ENCODE measurements at places on chromosomes 3 and 15.
A peak's percentile ranks its signal among the peaks of the same experiment; 100 is the strongest.

- no peak overlapping the region for H3K4me3 ChIP-seq
- H3K27ac ChIP-seq, result no peak overlapping the region
- no peaks in the 10 kb centered on the region for H3K36me3 ChIP-seq
- H3K27me3 ChIP-seq, result peaks cover 3% of the 10 kb centered on the region
- no peak for DNase-seq
- no peaks in the 10 kb centered on the region for H3K4me1 ChIP-seq
Measured at GRCh38 chr3:3806092-3806491, 6.9 kb downstream of the LRRN1 start.

DNA sequence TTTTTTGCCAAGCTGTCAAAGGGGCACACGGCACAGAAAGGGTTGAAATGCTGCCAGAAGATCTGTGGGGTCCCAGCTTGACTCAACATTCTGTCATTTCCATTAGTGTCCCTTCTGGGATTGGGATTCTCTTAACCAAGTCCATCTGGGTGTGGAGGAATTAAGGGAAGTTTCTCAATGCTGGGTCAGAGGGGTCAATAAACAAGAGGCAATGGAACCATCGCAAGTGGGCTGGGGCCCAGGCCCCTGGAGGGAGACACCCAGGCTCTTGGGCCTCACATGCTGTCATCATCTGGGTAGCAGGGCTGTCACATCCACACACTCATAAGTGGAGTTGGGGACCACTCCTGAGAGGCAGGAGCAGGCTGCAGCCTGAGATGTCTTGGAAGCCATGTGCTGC lies 8.1 kb upstream of the APOD start:
- H3K4me1 ChIP-seq, result no peaks in the 10 kb centered on the region
- H3K27me3 ChIP-seq, result no peaks in the 10 kb centered on the region
- no peaks in the 10 kb centered on the region for H3K36me3 ChIP-seq
- DNase-seq, result no peak
- H3K27ac ChIP-seq, result peak overlapping the region; percentile 85

DNA sequence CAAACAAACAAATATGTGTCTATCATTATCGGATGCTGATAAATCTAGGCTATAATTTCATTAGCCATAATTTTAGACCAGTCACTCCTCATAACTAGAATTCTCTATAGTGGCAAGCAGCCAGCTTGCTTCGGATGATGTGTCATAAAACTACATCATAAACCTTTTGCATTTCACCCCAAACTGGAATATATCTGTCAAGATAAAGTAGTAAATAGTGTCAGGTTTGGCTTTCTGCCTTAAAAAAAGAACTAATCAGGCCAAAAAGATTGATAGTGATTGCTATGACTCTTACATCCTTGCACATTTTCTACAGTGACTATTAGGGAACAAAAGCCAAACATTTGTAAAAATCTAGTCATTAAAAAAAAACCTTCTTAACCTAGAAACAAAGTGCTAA lies 51.0 kb downstream of the DPPA2 start:
- no peak overlapping the region for H3K4me3 ChIP-seq
- H3K27ac ChIP-seq, result no peak overlapping the region
- H3K4me1 ChIP-seq, result no peaks in the 10 kb centered on the region
- no peak for DNase-seq
- no peaks in the 10 kb centered on the region for H3K36me3 ChIP-seq

DNA sequence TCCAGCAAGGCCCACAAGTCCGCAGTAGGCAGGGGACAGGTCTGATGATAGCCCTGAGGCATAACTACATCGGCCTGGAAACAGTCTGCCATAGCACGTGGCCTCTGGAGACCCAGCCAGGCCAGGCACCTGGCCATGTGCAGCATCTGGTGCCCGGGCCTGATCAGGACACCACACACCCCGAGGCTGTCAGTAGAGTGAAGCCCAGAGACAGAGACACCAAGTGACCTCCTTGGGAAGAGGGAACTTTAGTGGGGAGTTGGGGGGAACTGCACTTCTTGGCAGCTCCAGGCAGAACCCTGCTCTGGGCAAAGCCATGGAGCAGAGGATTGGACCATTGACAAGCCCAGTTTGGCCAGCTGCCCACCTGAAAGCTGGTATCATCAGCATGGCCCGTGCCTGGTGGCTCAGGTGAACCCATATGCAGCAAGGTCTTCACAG lies 1.2 kb downstream of the SHISA5 start:
- H3K27ac ChIP-seq, result peak overlapping the region; percentile 97
- peak overlapping the region; percentile 81 for H3K4me3 ChIP-seq
- H3K36me3 ChIP-seq, result no peaks in the 10 kb centered on the region
- no peaks in the 10 kb centered on the region for H3K27me3 ChIP-seq
- peaks cover 6% of the 10 kb centered on the region for H3K4me1 ChIP-seq

- DNase-seq, result no peak
- no peak overlapping the region for H3K4me3 ChIP-seq
- peak overlapping the region; percentile 87 for H3K27ac ChIP-seq
- no peaks in the 10 kb centered on the region for H3K27me3 ChIP-seq
- no peaks in the 10 kb centered on the region for H3K4me1 ChIP-seq
Measured at GRCh38 chr3:8775181-8775580, 5.8 kb upstream of the OXTR start.

- H3K4me3 ChIP-seq, result no peak overlapping the region
- peak overlapping the region; percentile 63 for H3K27ac ChIP-seq
- H3K36me3 ChIP-seq, result no peaks in the 10 kb centered on the region
- no peaks in the 10 kb centered on the region for H3K4me1 ChIP-seq
- DNase-seq, result no peak
Measured at GRCh38 chr15:48627260-48627940, 18.1 kb downstream of the FBN1 start.

- no peaks in the 10 kb centered on the region for H3K36me3 ChIP-seq
- H3K27ac ChIP-seq, result no peak overlapping the region
- no peak overlapping the region for H3K4me3 ChIP-seq
- DNase-seq, result no peak
- no peaks in the 10 kb centered on the region for H3K27me3 ChIP-seq
Measured at GRCh38 chr15:73333001-73333400, 35.8 kb downstream of the HCN4 start.

- no peak overlapping the region for H3K4me3 ChIP-seq
- H3K36me3 ChIP-seq, result no peaks in the 10 kb centered on the region
- H3K27me3 ChIP-seq, result no peaks in the 10 kb centered on the region
- no peaks in the 10 kb centered on the region for H3K4me1 ChIP-seq
- no peak overlapping the region for H3K27ac ChIP-seq
- no peak for DNase-seq
Measured at GRCh38 chr3:78277801-78278200, 1237.9 kb downstream of the ROBO2 start.

DNA sequence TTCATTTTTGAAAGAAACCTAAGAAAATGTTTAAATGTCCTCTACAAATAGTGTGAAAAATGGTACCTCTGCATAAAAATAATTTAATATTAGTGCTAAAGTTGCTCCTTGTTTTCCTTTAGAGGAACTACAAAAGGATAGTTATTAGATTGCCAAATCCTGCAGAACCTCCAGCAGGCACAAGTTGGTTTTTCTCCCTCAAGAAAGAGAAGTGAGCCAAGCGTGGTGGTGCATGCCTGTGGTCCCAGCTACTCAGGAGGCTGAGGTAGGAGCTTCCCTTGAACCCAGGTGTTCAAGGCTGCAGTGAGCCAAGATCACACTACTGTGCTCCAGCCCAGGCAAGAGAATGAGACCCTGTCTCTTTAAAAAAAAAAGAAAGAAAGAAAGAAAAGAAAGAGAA lies 85.1 kb upstream of the TSEN2 start:
- H3K4me1 ChIP-seq, result no peaks in the 10 kb centered on the region
- H3K36me3 ChIP-seq, result no peaks in the 10 kb centered on the region
- H3K4me3 ChIP-seq, result no peak overlapping the region
- DNase-seq, result no peak
- no peaks in the 10 kb centered on the region for H3K27me3 ChIP-seq
- H3K27ac ChIP-seq, result no peak overlapping the region

GRCh38 chr15:65211482-65211982 lies 259 bp upstream of the CILP start:
- H3K4me3 ChIP-seq, result peak overlapping the region; percentile 41
- H3K36me3 ChIP-seq, result no peaks in the 10 kb centered on the region
- H3K27me3 ChIP-seq, result no peaks in the 10 kb centered on the region
- peaks cover 7% of the 10 kb centered on the region for H3K4me1 ChIP-seq
- H3K27ac ChIP-seq, result peak overlapping the region; percentile 83

DNA sequence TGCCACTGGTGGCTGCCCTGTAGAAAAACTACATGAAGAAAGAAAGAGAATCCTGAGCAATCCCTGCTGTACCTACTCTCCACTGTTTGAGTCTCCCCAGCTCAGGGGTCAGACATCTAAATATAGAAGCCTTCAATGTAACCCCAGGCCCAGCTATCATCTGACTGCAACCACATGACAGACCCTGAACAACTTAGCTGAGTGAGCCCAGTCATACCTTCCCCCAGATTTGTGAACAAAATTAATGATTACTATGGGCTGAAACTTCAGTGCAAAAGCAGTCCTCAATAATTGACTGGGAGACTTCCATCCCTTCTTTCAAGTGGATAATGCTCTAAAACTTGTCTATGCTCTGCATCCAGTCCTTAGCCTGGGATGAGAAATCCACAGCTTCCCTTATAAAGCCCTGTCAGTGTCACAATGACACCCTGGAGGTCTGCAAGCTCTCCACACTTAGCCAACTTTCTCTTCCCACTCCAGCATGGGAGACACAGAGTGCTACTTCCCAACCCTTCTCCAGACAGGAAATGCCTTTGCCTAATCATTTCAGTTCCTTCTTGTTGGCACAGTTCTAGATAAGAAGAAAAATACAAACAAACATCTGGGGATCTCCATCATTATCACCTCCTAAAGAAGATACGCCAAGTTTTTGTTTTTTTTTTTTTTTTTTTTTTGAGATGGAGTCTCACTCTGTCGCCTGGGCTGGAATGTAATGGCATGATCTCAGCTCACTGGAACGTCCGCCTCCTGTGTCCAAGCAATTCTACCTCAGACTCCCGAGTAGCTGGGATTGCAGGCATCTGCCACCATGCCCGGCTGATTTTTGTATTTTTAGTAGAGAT lies 198.5 kb upstream of the GADL1 start:
- no peaks in the 10 kb centered on the region for H3K27me3 ChIP-seq
- no peak for DNase-seq
- no peaks in the 10 kb centered on the region for H3K36me3 ChIP-seq
- H3K4me3 ChIP-seq, result no peak overlapping the region

- no peak overlapping the region for H3K27ac ChIP-seq
- no peaks in the 10 kb centered on the region for H3K27me3 ChIP-seq
- DNase-seq, result no peak
- no peaks in the 10 kb centered on the region for H3K36me3 ChIP-seq
- no peak overlapping the region for H3K4me3 ChIP-seq
- H3K4me1 ChIP-seq, result no peaks in the 10 kb centered on the region
Measured at GRCh38 chr3:104856741-104857140, 510.0 kb upstream of the ALCAM start.

DNA sequence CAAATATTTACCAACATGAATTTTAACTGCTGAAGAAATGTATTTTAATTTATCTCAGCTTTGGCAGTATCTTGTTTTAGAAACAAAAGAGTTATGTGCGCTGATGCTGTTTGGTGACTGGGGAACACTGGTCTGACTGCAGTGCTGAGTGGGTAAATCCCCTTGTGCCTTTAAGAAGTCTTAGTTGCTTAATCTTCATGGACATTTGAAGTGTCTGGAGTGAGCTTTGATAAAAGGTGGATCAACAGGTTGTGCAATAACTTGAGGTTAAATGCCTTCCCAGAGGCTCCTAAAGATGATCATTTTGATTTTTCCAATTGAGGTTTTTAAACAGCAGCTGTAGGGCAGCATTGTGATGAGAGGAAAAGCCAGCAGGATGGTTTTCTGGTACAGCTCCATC lies 68.7 kb downstream of the TP63 start:
- H3K36me3 ChIP-seq, result no peaks in the 10 kb centered on the region
- H3K4me3 ChIP-seq, result no peak overlapping the region
- H3K27ac ChIP-seq, result no peak overlapping the region

DNA sequence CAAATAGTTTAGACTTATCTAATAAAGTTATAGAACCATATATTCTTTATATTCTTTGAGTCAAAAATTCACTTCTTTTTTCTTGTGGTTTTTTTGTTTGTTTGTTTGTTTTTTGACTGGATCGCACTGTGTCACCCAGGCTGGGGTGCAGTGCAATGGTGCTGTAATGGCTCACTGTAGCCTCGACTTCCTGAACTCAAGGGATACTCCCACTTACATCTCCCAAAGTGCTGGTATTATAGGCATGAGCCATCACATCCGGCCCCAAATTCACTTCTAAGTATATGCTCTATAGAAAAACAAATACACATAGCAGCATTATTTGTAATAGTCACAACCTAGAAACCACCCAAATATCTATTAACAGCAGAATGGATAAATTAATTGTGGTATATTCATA lies 13.7 kb upstream of the SLTM start:
- no peaks in the 10 kb centered on the region for H3K27me3 ChIP-seq
- H3K4me3 ChIP-seq, result no peak overlapping the region
- no peak overlapping the region for H3K27ac ChIP-seq
- DNase-seq, result no peak
- H3K36me3 ChIP-seq, result no peaks in the 10 kb centered on the region

- H3K27me3 ChIP-seq, result no peaks in the 10 kb centered on the region
- H3K4me1 ChIP-seq, result no peaks in the 10 kb centered on the region
- DNase-seq, result no peak
- H3K27ac ChIP-seq, result no peak overlapping the region
- no peak overlapping the region for H3K4me3 ChIP-seq
Measured at GRCh38 chr3:8365541-8365940, 136.1 kb upstream of the LMCD1 start.

DNA sequence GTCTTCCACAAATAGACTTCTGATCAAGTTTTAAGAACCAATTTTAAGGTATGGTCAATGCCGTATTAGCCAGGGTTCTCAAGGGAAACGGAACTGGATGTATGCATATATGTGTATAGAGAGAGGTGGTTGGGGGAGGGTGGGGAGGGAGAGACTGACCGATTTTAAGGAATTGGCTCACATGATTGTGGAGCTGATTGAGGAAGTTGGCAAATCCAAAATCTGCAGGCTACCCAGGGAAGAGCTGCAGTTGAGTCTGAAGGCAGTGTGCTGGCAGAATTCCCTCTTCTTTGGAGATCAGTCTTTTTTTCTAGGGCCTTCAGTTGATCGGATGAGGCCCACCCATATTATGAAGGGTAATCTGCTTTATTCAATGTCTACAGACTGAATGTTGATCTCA lies 40.8 kb upstream of the SPRED1 start:
- no peaks in the 10 kb centered on the region for H3K36me3 ChIP-seq
- no peaks in the 10 kb centered on the region for H3K27me3 ChIP-seq
- no peak overlapping the region for H3K4me3 ChIP-seq
- DNase-seq, result no peak
- no peaks in the 10 kb centered on the region for H3K4me1 ChIP-seq

DNA sequence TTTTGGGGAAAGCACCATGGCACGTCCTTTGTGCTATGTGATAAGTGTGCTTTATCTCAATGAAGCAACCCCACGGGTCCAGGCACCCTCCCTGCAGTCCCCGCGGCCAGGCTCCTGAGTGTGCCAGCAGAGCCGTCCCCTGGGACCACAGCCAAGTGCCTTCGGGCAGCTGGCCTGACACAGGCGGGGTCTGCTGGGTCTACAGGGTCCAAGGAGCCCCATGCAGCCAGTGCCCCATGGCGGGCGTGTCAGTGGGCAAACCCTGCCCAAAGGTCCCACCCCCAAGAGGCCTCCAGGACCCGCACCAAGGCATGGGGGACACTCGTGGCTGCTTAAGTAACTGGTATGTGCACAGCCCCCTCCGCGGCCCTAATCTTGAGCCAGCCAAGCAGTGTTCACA lies 35.3 kb downstream of the KLHL25 start:
- no peaks in the 10 kb centered on the region for H3K36me3 ChIP-seq
- no peak overlapping the region for H3K4me3 ChIP-seq
- no peak for DNase-seq
- H3K27me3 ChIP-seq, result no peaks in the 10 kb centered on the region
- no peaks in the 10 kb centered on the region for H3K4me1 ChIP-seq
- H3K27ac ChIP-seq, result no peak overlapping the region

Measured in breast epithelium (tissue), 4 donors.